Hematopoietic multipotent progenitor cell treated with erythropoietin and hydrocortisone succinate and interleukin-3 and kit ligand, for 6 days (in vitro differentiated cells): ENCODE measurements at places on chromosomes 12 and 14.

DNA sequence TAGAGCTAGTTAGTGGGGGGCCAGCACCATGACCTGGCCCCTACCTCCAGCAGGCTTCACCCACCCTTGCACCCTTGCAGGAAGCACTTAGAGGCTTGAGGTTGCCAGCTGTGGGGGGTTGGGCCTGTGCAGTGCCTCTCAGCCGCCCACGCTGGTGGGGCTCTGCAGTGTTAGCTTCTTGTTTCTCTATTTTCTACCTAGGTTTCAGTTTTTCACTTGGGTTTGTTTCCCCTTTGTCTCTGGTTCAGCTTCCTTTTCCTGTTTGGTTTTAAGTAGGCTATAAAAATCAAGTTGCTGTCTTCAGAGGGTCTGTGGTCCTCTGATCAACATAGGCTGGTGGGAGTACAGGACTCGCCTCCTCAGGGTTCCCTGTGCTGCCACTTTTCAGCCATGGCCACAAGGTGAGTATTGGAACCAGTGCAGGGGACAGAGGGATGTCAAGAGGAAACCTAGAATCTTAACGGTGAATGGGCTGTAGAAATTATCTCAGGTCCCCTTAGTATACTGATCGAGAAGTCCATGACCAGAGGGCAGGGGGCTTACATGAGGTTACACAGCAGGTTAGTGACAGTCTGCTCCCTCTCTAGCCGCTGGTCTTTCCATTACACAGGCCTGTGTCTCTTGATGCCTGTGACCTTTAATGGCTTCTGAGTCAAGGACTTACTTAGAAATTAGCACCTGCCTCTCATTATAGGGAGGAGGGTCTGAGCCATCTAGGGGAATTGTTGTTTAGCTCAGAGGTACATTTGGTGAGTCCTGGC is at the start of gene EVL:
EVL (plus strand) TSS at position 312 of the 761 bp plus-strand sequence; CDS start at position 391, 79 bp downstream.
- DNase-seq: peak; percentile 80

DNA sequence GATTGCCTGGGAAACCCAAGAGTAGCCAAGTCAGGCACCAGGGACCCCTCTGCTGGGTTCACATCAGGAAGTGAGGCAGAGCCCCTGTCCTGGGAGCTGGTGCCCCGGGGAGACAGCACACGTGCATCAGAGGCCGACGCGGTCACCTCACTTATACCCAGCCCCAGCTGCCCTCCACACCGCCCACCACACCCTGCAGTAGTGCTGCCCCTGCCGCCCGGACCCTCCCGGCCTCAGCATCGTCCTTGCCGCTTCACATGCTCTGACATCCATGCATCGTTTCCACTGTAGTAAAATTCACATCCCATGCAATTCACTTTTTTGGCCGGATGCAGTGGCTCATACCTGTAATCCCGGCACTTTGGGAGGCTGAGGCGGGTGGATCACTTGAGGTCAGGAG is 14.0 kb downstream of the MMP17 start:
- no peak for DNase-seq

DNA sequence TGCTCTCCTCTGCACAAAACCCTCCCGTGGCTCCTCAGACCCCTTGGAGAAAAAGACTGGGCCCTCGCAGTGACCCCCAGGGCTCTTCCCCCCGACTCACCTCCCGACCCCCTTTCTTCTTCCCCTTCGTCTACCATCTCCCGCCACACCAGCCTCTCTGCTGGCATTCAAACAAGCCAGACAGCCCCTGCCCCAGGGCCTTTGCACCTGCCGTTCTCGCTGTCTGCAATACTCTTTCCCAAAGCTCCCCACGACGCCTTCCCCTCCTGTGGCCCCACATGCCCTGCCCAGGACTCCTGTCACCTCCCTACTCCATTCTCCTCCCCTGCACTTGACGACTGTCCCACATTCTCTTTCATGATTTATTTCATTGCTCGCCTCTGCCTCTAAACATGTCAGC is 115.7 kb downstream of the PHETA1 start:
- no peak for DNase-seq

DNA sequence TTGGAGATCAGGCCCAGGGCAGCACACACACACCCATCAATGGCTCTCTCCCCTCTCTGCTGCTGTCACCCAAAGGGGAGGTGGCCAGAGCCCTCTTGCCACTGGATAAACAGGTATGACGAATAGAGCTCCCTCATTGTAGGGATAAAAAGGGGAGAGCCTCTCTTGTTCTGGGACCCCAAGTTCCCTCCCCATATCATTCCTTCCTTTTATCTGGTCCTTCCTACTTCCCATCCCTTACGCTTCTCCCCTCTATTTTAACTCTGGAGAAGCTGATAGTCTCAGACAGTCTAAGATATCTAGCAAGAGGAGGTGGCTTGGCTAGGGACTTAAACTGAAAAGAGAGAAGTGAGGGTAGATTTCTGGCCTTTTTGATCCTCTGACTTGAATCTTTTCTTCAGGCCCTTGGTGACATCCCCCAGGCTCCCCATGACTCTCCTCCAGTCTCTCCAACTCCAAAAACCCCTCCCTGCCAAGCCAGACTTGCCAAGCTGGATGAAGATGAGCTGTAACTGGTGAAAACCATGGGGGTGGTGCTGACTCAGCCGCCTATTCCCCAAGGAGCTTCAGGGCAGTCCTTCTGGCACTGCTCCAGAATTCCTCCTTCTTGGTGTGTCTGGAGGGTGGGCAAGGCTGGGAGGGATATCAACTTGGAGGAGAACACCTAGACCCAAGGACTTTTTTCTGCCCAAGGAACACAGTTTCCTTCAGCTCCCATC is 5.3 kb downstream of the ARHGEF25 start:
- DNase-seq: no peak

- peak; percentile 14 for DNase-seq
These were observed 32.7 kb upstream of the NAP1L1 start for GRCh38 chr12:76117067-76117691.

DNA sequence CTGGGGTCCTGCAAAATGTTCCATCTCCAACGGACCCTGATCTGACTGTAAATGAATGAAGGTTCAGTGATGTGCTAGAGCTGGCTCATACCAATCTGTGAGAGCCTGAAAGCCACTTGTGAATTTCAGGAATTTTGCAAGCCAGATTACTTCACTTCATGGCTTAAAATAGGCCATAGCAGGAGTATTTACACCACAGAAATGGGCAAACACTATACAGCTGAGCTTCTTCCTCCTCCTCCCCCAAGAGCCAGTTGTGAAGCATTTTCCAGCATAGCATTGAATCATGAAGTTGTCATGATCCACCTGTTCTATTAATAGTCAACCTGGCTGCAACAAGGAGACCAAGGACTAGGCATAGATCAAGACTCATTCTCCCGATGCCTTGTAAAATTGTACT is 141.3 kb upstream of the RASSF8 start:
- no peak for DNase-seq

- DNase-seq: no peak
These were observed 714.3 kb upstream of the FOXG1 start for GRCh38 chr14:28052251-28052650.

- DNase-seq: no peak
These were observed 343.4 kb upstream of the KITLG start for GRCh38 chr12:88923631-88924030.
